ENCODE measurements at places on chromosomes 5 and 9.
A peak's percentile ranks its signal among the peaks of the same experiment; 100 is the strongest.

DNA sequence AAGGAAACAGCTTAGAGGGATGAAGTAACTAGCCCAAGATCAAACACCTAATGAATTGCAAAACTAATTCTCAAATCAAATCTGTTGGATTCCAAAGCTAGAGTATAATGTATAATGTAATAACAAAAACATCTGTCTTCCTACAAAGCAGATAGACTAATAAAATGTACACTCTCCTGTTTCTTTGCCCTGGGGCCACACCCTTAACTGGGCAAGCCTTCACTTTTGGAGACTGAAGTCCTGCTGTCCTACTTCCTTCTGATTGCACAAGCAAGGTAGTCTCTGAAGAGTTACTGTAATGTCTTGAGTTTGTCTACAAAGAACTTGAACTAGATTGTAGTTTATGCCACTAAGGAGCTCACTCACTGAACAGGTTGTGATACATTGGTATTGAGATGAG is 2.5 kb downstream of the TTC1 start:
- peak; percentile 44 for DNase-seq

DNA sequence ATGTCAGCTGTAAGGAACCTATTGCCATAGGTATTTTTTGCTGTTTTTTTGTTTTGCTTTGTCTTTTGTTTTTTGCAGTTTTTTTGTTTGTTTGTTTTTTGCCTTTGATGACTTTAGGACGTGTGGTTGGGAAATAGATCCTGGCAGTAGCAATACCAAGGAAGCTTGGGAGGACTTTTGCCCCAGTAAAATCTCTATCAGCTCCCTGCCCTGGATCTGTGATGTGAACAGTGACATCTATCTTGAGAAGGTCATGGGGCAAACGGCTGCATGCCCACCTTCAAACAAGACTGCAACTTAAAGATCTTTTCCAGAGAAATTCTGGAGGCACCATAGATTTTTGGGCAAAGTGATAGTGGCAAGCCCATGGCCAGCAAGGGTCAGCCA is 5.4 kb upstream of the ADRA1B start:
- DNase-seq, result no peak

GRCh38 chr9:18890372-18890771 is 142.6 kb downstream of the SAXO1 start:
- no peak for DNase-seq

DNA sequence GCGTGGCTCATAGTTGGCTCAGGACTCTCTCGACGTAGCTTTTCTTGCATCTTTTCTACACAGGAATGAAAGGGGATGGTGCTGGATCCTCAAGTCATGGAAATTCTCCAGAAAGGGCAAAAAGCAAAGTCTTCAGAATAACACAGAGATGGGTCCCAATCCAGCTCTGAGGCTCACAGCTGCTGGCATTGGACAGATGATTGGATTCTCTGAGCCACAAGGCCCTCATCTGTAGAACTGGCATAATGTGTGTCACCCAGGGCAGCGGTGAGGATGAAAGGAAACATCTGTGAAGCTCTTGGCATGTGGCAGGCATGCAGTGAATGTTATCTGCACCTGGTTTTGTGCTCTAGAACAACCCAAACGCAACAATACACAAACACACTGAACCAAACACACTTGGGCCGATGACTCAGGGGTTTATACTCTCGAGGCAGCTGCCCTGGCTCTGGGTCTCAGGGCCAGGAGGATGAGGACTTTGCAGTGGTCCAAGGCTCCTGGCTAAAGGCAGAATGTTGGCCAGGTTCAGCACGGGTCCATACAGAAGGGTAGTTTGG is 64.0 kb upstream of the UBTD2 start:
- no peak for DNase-seq

DNA sequence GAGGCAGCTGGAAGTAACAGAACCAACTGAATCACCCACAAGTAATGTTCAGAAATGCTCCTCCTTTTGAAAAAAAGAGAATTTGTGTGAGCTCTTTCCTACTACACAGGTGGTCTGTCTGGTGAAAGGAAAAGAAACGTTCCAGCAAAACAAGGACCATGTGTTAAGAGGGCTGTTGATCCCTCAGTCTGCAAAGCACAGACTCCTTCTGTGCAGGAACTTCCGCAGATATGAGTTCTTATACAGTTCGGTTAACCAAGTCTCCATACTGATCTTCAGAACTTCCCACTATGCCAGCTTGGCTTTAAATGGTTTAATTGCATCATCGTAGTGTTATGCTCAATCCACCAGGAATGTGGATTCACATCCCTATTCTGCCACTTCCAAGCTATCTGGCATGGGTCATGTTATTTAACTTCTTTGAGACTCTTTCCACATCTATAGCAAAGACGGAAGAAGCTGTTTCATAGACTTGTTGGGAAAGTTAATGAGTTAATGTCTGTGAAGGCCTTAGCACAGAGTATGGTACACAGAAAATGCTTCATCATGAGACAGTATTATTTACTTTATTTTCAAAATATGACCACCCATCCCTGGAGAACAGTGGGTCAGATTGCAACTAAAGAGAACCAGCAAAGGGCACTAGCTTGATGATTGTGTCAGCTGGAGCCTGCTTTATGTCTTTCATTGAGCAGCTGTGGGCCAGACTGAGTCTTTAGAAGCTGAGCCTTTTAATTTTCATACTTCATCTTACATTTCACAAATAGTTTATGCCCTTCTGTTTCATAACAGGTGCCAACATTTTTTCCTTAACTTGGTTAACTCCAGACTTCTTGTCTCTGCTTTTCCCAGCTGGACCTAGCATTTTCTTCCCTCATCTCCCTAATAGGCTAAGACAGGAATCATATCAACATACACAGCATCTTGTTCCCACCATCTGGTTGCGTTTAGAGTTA is 89.9 kb downstream of the MAMDC2 start:
- no peak for DNase-seq

DNA sequence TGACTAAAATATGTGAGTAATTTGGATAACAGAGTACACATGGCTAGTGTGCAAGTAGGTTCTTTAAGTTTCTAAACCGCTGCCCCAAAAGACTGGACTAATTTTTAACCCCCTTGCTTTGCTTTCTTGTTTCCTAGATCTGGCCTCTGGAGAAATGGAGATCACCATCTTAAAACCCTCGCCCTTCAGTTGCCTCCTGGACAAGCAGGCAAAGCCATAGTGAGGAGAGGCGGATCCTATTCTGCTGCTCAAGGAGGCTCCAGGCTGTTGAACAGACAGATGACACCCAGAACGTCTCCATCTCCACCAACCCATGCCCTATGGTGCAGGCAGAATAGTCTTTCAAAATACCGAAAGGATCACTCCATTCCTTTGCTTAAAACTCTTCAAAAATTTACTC is 28.6 kb upstream of the ALDH1A1 start:
- no peak for DNase-seq

- DNase-seq, result no peak
Measured at GRCh38 chr9:91953718-91954117, 3.7 kb upstream of the ROR2 start.

- DNase-seq, result no peak
Measured at GRCh38 chr9:136018257-136019031, 57.3 kb upstream of the UBAC1 start.

DNA sequence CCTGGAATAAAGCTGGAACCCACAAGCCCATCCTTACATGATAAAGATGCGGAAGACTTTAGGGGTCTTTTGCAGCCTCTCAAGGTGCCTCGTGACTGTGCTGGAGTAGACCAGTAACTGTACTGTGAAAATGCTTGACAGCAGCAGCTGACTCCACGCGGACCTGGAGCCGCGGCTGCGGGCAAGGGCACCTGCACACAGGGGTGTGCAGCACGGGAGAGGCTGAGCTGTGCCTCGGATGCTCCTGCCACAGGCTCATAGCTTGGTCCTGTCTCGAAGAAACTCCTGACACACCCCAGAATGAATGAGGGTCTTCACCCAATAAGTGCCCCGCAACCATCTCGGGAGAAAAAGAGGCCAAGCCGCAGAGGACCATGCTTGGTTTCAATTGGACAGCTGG is 40.3 kb upstream of the CEP72 start:
- DNase-seq, result no peak

GRCh38 chr5:77306531-77306930 is 96.1 kb downstream of the PDE8B start:
- DNase-seq, result no peak

DNA sequence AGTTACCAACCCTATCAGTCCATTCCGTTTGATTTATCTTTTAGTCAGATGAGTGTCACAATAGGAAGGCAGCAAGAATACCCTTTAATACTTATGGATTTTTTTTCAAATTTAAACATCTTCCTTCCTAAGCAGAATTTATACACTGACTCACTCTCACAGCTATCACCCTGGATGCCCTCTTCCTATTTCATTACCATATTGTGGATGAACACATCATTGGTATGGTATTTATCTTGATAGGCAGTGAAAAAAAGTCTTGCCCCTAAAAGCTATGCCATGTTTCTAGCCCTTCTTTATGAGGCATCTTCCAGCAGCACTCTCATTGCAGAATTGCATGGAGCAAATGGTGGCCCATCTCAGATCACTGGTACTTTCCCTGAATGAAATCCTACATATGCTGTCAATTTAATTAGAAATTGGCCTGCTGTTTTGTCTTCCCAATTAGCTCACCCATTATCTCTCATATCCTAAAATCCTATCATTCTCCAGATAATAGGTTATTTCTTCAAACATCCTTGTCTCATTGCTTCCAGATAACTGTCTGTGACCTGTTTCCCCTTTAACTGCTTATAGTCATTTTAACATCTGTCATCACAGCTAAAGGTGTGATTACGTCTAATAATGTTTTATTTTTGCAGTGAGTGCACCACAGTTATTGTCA is 433.5 kb upstream of the POU5F2 start:
- no peak for DNase-seq

- no peak for DNase-seq
Measured at GRCh38 chr5:102758576-102758975, 3.5 kb downstream of the PAM start.

GRCh38 chr9:92760494-92760893 is 4.1 kb downstream of the BICD2 start:
- DNase-seq, result no peak

- DNase-seq, result no peak
Measured at GRCh38 chr9:126507318-126508109, 106.2 kb upstream of the LMX1B start.

GRCh38 chr9:138021251-138022056 is 143.9 kb downstream of the CACNA1B start:
- no peak for DNase-seq

GRCh38 chr9:87712801-87713277 is 13.1 kb upstream of the CTSL start:
- DNase-seq, result no peak

DNA sequence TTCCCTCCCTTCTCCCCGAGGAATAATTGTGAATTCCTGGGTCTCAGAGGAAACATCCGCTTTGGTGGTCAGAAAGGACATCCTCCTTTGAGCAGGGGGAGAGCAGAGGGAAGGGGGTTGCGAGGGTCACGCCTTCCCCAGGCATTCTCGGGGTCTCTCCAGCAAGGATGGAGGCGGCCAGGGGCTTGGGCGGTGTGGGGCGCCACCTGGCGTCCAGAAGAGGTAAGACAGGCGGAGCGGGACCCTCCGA is 129.1 kb downstream of the KCNIP1 start:
- peak; percentile 49 for DNase-seq

DNA sequence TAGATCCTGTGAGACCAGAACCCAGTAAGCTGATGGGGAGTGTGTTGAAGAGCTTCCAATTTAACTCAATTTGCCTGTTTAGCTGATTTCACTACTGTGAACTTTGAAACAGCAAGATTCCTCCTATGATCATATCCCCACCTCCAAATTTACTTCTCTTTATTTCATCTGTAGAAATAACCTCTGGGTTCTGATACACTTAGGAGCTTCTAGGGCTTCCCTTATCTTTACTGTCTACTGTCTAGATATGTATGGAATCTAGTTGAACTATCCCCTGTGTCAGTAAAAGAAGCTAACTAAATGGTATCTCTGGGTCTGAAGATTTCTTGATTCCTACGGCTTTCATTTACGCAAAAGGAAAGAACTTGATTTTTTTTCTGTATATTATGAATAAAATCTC is 116.8 kb downstream of the GCNT1 start:
- DNase-seq, result no peak

GRCh38 chr9:121895818-121896544 is 197.1 kb downstream of the TTLL11 start:
- DNase-seq, result peak; percentile 52

DNA sequence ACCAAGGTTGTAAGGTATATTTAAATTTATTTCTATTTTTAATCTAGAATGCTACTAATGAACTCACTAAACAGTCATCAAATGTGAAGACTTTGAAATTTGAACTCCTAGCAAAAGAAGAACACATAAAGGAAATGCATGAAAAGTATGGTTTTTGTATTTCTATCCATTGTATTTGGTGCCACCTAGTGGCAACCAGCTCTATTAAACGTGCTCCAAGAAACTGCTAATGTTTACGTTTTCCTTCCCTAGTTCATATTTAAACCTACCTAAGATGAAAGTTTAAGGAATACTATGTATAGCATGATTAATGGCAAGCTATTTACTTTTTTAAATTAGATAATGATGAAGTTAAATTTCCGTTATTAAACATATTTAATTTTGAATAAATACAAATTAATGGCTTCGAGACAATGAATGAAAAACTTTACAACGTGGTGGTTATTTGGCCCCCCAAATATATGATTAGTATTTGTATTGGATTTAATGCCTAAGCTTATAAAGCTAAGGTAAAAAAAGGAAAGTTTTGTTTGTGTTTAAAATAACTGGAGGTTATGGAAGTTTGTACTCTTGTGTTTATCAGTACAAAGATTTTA is 115.9 kb upstream of the SH3GL2 start:
- peak; percentile 29 for DNase-seq

- no peak for DNase-seq
Measured at GRCh38 chr9:131126059-131126426, 657 bp downstream of the NUP214 start.

DNA sequence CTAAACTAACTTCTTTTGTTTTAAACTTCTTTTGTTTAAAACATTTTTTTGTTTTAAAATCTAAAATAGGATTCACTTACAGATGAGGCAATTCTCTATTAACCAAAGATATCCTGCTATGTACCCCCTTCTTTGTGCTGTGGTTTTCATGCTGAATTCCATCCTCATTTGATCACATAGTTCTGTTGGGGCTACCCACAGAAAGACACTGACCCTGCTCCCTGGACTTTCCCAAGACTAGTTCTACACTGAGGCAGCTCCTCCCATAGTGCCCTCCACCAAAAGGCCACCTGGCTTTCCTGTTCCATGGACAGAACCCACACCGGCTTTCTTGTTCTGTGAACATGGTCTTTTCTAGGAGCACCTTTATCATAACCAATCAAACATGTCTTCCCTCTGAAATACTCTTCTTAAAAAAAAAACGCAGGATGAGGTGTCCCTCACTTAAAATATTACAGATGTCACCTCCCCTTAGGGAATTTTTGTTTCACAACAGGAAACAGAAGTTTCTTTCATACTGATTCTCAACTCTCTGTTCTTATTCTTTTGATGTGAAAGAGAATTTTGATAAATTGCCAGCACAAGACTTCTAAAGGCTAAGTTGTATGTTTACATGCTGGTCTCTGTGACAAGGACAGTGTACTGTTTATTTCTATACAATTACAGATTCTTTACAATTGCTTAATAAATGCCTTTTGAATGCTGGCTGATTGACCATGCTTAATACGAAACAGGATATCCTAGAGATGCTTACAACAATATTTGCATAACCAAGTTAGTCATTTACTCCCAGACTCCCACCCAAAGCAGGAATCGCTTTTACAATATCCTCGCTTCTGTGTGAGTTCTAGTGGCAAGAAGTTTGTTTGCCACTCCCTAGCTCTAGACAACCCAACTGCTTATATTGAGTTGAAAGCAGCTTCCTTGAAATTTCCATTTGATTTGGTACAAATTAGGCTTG is 300.4 kb downstream of the DTWD2 start:
- DNase-seq, result no peak

Measured in colonic mucosa (tissue), 4 donors.